ENCODE measurements at places on chromosomes 3 and 15. TPM values are rescaled to one million over a fixed set of nuclear protein-coding genes. Genes with fewer than 3 reads are reported as not detected.

- H3K4me1 ChIP-seq = no peaks in the 10 kb centered on the region
- no peak for DNase-seq
- H3K36me3 ChIP-seq = peaks cover 13% of the 10 kb centered on the region
- H3K4me3 ChIP-seq = no peak overlapping the region
Observed at GRCh38 chr3:18394384-18394995, 30.6 kb downstream of the SATB1 start.

- H3K27ac ChIP-seq = no peak overlapping the region
- H3K27me3 ChIP-seq = no peaks in the 10 kb centered on the region
- H3K36me3 ChIP-seq = no peaks in the 10 kb centered on the region
- no peaks in the 10 kb centered on the region for H3K4me1 ChIP-seq
Observed at GRCh38 chr15:28912422-28912821, 26.6 kb downstream of the APBA2 start.

GRCh38 chr15:28955160-28955992 is 69.6 kb downstream of the APBA2 start:
- DNase-seq = no peak
- no peaks in the 10 kb centered on the region for H3K4me1 ChIP-seq
- H3K27me3 ChIP-seq = no peaks in the 10 kb centered on the region
- no peak overlapping the region for H3K27ac ChIP-seq

DNA sequence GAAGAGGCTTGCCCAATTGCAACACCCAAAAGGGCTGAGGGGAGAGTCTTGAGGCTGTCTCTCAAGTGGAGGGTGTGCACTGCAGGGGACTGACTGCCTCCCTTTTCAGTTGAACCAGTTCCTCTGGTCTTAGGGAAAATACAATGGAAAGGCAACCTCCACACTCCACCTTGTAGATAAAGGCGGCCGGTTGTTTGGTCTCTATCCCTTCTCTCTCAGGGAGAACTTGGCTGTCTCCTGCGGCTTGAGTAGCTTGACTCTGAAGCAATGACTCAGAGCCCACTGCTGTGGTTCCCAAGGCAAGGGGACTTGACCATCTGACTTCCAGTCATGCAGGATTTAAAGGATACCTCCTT is 143.2 kb upstream of the UMPS start:
- DNase-seq = no peak
- no peaks in the 10 kb centered on the region for H3K36me3 ChIP-seq
- no peaks in the 10 kb centered on the region for H3K27me3 ChIP-seq

GRCh38 chr3:178172121-178172520 is 364.1 kb upstream of the KCNMB2 start:
- no peaks in the 10 kb centered on the region for H3K36me3 ChIP-seq
- H3K27ac ChIP-seq = no peak overlapping the region

Gene NME9
- polyA plus RNA-seq = 1.4 TPM
